ENCODE measurements at places on chromosomes 7 and 10. TPM values are rescaled to one million over a fixed set of nuclear protein-coding genes. Genes with fewer than 3 reads are reported as not detected.

SYT15B gene
- total RNA-seq: not detected

CYP26A1 gene
- not detected for total RNA-seq

- no peak for DNase-seq
Measured at GRCh38 chr7:54906963-54907362, 111.9 kb upstream of the EGFR start.

PHKG1 gene
- 3.7 TPM for total RNA-seq

DNA sequence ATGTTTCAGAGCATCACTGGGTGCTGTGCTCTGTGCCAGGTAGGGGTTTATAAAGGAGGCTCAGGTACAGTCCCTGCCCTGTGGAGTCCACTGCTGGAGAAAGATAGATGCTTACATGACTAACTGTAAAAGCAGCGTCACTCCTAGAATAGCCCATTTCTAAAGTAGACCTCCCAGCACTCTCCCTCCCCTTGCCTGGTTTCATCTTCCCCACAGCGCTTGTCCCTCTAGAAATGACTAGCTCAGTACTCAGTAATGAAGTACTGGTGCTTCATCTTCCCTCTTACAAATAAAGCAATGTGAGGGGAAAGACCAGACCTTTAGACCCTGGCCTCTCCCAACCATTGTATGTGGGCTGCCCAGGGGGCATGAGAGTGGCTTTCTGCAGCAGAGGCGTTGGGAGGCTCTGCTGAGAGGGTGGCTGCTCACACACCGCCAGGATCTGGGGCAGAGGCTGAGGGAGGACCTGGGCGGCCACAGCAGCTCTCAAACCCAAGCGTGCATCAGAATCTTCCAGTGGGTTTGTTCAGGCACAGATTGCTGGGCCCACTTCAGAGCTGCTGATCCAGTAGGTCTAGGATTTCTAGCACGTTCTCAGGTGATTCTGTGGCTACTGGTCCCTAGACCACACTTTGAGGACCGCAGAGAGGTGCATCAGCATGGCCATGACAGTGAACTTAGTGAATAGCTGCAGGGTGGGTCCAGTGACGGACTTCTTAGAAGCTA is 110.3 kb upstream of the ANLN start:
- no peak for DNase-seq

DNA sequence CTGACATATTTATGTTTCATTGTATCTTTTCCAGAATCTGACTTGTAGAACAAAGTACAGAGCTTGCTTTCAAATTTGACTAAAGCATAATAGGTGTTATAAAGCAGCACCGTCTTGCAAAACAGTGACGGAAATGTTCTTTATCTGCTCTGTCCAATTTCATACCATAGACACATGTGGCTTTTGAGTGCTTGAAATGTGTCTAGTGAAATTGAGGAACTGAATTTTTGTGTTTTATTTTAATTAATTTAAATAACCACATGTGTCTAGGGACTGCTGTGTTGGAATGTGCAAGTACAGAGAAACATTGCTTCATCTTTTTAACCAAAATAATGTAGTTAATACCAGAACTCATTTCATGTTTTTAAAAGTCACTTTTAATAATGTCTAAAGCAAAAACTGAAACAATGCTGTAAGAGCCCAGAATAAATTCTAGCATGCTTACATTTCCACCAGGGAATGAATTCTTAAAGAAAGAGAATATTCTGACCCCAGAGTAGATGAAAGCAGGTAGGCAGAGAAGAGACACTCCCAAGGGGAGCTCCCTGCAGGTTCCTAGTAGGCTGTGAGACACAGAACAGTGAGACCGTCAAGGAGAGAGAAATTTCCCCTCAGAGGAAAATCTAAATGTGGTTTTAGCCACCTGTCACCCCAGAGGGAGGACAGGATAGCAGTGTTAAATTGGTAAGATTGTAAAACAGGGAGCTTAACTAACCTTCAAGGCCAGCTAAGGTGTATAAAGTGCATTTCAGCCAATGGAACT is 175.3 kb upstream of the KMT2E start:
- no peak for DNase-seq

- DNase-seq: no peak
Measured at GRCh38 chr7:129859183-129859582, 93.6 kb downstream of the UBE2H start.

DNA sequence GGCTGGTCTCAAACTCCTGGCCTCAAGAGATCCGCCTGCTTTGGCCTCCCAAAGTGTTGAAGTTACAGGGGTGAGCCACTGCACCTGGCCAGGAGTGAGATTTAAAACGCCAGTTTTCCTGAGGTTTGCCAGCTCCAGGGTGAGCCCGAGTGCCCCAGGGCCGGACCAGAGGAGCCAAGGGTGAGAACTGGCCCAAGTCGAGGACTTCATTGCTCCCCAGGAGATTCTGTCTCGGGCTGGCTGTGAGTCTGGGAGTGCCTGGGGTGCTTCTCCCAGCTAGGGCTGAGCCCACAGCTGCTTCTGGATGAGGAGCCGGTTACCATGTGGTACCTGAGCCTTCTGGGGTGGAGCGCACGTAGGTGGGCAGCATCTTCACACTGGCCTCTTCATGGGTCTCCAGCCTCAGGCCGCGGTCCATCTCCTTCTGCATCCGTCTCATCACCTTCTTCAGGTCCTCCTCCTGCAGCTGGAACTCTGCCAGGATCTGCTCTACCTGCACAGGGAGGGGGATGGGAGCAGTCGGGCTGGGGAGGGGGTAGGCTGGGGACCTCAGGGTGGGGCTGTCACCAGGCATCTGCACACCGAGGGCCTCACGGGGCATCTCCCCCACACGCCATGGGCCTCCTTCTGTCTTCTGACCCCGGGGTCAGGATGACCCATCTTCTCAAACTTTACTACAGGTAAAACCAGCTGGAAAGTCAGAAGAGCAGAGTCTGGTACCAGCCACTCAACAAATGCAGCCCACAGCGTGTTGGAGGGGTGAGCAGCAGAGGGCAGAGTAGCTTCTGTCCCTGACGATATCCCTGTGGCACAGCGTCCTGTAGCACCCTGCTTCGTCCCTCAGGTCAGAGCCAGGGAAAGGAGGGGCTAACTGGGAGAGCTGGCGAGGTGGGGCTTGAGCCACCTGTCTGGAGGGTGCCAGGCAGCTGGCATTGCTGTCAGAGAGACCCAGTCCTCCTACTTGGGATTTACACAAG is 12.1 kb upstream of the MYL7 start:
- peak; percentile 45 for DNase-seq

GRCh38 chr7:91240376-91240941 is 23.8 kb upstream of the FZD1 start:
- no peak for DNase-seq

GRCh38 chr10:104036518-104037260 is 49.0 kb downstream of the COL17A1 start:
- DNase-seq: no peak

DNA sequence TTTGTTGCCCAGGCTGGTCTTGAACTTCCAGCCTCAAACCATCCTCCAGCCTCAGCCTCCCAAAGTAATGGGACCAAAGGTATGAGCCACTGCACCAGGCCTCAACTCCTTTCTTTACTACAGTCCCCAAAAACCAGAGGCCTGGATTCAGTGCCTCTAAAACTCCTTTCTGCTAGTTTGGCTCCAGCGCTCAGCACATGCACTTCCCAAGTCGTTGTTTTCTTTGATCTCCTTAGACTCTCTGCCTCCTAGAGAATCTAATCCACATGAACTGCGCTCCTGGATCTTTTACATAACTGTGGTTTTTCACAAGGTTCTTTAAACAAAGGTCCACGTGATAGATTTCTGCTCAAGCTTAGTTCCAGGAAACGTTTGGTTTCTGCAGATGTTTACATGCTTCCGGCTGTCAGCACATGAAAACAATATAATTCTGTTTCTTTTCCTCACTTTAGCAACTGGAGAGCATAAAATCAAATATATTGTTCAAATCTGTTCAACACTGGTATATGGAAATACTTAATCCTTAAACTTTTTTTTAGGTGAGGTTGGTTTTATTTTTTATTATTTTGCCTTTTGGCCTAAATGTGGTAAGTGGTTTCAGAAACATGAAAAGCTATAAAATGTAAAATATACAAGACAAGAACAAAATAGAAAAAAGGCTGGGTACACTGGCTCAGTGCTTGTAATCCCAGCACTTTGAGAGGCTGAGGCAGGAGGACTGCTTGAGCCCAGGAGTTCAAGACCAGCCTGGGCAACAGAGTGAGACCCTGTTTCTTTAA is 270.5 kb upstream of the MKLN1 start:
- DNase-seq: no peak

RGR gene
- 4.0 TPM for total RNA-seq

DNA sequence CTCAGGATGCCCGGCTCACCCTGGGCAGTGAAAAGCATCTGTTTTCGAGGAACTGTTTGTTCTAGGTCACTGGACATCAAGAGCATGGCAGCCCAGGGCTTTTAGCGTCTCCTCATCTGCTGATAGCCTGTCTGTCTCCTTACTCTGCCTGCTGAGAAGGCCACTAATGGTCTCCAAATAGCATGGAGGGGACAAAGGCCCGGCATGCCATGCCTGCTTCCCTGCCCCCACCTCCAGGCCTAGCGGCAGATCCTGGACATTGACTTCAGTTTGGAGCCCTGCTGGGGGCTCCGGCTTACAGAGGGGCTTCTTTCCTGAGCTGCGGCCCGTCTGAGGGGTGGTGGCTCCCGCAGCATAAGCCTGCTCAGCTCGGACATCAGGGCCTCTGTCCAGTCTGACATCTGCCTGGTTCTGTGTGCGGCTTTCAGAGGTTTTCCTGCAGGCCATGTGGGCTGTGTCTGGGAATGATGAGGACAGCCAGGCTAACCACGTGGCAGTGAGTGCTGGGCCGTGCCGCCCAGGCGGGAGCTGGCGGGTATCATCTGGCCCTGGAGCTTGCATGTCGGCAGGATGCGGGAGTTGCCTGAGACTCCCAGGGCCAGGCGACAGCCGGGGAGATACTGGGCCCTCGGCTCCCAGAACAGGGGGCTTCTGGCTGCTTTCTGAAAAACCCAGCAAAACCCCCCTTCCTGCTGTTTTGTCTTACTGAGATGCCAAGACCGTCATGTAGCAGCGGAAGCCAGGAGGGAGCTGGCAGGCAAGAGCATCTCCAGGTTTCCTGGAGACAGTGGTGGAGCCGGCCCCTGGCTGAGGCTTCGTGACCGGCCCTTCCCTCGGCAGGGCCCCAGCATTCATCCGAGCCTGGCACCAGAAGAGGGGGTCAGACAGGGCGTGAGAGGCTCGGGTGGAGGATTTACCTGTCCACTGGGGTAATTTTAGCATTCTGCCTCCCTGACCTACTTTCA is 9.2 kb downstream of the PFKFB3 start:
- DNase-seq: peak; percentile 44

GRCh38 chr10:119409385-119409784 is 133.1 kb downstream of the RGS10 start:
- DNase-seq: no peak

GRCh38 chr7:18013936-18014335 is 13.7 kb downstream of the PRPS1L1 start:
- DNase-seq: no peak

- DNase-seq: no peak
Measured at GRCh38 chr7:27991006-27991528, 189.5 kb downstream of the JAZF1 start.

MAT1A gene
- not detected for total RNA-seq

SLC39A12 gene
- not detected for total RNA-seq

MORN4 gene
- 0.54 TPM for total RNA-seq

EPO gene
- not detected for total RNA-seq

GRCh38 chr10:895324-895723 is 36.2 kb downstream of the LARP4B start:
- DNase-seq: no peak

GIMAP8 gene
- 0.88 TPM for total RNA-seq

CLCN1 gene
- not detected for total RNA-seq

TCAF2 gene
- 1.7 TPM for total RNA-seq

GRCh38 chr10:43980715-43981114 is 332.0 kb upstream of the ZNF32 start:
- no peak for DNase-seq

GRCh38 chr7:39293056-39293823 is 273.0 kb upstream of the YAE1 start:
- no peak for DNase-seq

TAS2R3 gene
- 6.6 TPM for total RNA-seq

FXYD4 gene
- total RNA-seq: not detected

GRCh38 chr7:44353668-44354067 is 28.3 kb upstream of the CAMK2B start:
- DNase-seq: no peak

DNA sequence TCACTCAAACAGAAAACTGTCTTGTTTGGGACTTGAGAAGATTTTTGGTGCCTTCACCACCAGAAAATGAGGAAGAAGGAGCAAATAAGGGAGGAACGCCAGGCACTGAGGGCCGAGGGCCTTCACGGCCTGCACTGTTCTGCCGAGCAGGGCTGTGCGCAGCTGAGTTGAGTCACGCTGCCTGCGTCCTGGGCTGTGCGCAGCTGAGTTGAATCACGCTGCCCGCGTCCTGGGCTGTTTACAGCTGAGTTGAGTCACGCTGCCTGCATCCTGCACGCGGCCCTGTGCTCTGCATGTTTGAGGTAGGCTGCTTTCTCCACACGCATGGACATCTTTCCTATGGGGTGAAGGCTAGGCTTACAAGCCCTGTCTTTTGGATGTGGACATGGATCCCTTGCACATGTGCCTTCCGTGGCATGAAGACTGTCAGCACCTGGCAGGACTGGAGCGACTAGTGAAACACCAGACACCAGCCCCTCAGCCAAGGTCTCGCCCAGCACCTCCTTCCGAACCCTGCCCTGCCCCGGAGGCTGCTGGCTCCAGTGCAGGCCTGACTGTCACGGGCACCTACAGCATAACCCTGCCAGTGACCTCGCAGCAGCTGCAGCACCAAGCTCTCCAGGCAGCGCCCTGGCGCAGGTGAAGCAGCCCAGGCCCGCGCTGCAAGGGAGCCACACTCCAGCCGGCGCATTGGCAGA is 96.7 kb downstream of the HTR5A start:
- no peak for DNase-seq

MYH16 gene
- not detected for total RNA-seq

DNA sequence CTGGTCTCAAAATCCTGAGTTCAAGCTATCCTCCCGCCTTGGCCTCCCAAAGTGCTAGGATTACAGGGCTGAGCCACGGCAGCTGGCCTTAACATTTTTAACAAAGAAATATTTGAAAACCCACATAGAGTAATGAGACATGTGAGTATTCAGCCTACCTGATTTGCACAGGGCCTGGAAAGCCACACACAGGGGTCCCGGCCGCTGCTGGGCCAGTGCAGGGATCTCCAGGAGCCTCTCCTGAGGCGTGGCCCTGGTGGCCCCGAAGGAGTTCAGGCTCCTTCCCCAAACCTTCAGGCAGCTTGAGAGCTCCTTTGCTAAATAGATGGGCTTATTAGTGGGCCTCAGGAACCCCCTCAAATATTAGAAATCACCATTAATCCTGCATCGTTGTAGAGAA is 18.7 kb downstream of the CNPY1 start:
- no peak for DNase-seq

GRCh38 chr7:132815696-132816311 is 239.5 kb upstream of the PLXNA4 start:
- DNase-seq: no peak

OPN1SW gene
- total RNA-seq: not detected

- DNase-seq: no peak
Measured at GRCh38 chr10:24207341-24207740, 1.6 kb upstream of the KIAA1217 start.

GRCh38 chr10:7593905-7594304 is 72.9 kb downstream of the ITIH5 start:
- no peak for DNase-seq

WIPF3 gene
- 0.83 TPM for total RNA-seq

- no peak for DNase-seq
Measured at GRCh38 chr7:104124469-104124868, 83.3 kb downstream of the ORC5 start.

SEM1 gene
- 10.7 TPM for total RNA-seq

ZNF775 gene
- 1.7 TPM for total RNA-seq

All from Peyer's patch (tissue), 4 donors.